Effector CD8-positive, alpha-beta T cell (primary cell): ENCODE measurements at places on chromosomes 2 and 18.

GRCh38 chr18:77400561-77400960, 150.9 kb downstream of the GALR1 start:
- DNase-seq = no peak

- no peak for DNase-seq
Observed at GRCh38 chr2:233047206-233047605, 12.9 kb upstream of the INPP5D start.

DNA sequence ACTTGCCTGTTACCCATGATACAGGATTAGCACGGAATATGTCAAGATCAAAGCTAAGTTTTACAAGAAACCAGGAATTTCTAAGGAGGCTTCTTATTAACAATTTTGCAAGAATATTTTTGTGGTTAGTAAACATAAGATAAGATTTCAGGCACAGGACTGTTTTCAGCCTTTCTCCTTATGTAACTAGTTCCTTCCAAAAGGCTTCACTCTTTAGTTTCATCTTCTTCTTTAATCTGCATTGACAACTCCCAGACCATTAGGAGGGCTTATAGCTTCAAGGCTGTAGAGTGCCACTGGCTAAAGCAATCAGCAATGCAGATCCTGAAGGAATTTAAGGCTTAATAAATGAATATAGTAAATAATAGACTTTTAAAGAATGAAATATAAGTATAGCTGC, 29.3 kb downstream of the SLC14A1 start:
- no peak for DNase-seq

- DNase-seq = no peak
Observed at GRCh38 chr2:60168247-60168646, 385.2 kb downstream of the BCL11A start.

GRCh38 chr2:236670235-236670620, 100.6 kb downstream of the ACKR3 start:
- DNase-seq = no peak

- DNase-seq = no peak
Observed at GRCh38 chr2:237408335-237409000, 5.5 kb downstream of the COL6A3 start.

DNA sequence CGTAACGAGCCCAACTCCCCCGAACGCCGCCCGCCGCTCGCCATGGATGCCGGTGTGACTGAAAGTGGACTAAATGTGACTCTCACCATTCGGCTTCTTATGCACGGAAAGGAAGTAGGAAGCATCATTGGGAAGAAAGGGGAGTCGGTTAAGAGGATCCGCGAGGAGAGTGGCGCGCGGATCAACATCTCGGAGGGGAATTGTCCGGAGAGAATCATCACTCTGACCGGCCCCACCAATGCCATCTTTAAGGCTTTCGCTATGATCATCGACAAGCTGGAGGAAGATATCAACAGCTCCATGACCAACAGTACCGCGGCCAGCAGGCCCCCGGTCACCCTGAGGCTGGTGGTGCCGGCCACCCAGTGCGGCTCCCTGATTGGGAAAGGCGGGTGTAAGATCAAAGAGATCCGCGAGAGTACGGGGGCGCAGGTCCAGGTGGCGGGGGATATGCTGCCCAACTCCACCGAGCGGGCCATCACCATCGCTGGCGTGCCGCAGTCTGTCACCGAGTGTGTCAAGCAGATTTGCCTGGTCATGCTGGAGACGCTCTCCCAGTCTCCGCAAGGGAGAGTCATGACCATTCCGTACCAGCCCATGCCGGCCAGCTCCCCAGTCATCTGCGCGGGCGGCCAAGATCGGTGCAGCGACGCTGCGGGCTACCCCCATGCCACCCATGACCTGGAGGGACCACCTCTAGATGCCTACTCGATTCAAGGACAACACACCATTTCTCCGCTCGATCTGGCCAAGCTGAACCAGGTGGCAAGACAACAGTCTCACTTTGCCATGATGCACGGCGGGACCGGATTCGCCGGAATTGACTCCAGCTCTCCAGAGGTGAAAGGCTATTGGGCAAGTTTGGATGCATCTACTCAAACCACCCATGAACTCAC, 673 bp downstream of the PCBP1 start:
- DNase-seq = no peak

DNA sequence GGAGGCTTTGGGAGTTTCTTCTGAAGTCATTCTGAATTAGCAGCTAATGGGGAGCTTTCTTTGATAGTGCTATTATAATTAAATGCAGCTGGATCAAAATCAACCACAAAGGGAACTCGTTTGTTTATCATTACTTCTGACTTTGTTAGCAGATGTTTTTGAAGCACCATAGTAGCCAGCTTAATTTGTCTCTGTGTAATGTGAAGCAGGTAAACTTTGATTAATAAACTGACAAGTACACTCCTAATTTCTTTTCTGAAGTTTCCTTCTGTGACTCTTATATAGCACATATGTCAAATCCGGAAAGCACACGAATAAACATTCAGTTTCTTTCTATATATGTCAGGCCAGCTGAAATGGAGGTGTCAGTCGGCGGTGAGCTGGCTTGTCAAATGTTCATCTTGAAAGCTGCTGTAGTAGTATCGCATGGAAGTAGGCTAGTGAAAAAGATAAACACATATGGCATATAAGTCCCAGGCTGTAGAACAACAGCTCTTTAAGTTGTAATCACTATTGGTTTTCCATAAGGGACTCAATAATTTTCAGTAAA, 451.9 kb upstream of the ZEB2 start:
- no peak for DNase-seq

DNA sequence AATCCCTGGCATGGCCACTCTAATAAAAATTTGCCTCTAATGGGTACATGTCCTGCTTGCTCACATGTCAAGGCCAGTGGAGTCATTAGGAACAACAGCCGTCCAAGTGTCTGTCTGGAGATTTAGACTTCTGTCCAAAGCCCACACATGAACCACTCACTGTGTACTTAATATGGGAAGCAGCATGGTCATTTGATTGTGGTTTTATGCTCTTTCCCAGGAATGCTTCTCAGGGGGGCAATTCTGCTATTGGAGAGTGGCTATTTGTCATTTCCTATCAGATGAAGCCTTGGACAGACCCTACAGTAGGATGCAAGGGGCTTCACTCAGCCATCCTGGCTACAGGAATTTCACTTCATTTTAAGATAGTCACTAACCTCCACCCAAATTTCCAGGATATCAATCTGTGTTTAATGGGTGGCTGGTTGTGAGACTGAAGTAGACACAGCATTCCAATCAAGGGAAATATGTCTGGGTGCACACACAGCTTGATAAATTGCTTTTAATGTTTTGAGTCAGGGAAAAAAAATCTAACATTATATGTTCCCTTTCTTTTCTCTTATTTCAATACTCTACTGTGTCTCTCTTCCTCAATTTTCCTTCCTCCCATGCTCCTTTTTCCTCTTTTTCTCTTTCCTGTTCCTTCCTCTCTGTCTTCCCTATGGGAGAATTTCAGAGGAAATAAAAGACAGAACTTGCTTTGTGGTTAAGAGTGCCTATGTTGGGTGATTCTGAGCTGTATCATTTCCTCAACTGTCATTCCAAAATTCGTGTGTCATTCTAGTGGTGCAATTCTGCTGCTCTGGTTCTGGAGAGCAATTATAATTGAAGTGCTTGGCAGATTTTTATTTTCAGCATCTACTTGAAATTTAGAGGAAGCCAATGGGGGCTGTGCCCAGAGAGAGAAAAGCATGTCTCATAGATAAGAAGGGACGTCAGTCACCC, 320.1 kb downstream of the OSR1 start:
- no peak for DNase-seq

DNA sequence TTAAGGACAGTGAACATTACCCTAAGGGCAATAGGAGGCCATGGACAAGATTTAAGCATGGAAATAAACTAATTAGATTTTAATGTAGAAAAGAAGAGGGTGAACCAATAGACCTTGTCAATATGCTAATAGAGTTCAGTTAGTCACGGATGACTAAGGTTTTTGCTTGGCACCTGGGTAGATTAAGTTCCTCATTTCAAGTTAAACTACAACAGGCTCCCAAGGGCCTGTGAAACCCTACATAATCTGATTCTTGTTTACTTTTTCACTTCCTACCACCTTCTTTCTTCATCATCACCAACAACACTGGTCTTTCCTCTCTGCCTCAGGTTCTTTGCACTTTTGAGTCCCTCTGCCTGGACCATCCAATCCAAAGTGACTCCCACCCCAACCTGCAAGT, 14.8 kb downstream of the SP110 start:
- no peak for DNase-seq

GRCh38 chr2:102141970-102142828, at the start of gene IL1R1:
TSS of gene IL1R1 (plus strand) at chr2:102142746. CDS start at chr2:102157725, 14,979 bp downstream.
- DNase-seq = no peak
